Vagina (tissue), 2 donors: ENCODE measurements at places on chromosomes 12 and 14. TPM values are rescaled to one million over a fixed set of nuclear protein-coding genes. Genes with fewer than 3 reads are reported as not detected.

MDM2 gene
- 75.9 TPM for total RNA-seq

REP15 gene
- total RNA-seq, result not detected

DNA sequence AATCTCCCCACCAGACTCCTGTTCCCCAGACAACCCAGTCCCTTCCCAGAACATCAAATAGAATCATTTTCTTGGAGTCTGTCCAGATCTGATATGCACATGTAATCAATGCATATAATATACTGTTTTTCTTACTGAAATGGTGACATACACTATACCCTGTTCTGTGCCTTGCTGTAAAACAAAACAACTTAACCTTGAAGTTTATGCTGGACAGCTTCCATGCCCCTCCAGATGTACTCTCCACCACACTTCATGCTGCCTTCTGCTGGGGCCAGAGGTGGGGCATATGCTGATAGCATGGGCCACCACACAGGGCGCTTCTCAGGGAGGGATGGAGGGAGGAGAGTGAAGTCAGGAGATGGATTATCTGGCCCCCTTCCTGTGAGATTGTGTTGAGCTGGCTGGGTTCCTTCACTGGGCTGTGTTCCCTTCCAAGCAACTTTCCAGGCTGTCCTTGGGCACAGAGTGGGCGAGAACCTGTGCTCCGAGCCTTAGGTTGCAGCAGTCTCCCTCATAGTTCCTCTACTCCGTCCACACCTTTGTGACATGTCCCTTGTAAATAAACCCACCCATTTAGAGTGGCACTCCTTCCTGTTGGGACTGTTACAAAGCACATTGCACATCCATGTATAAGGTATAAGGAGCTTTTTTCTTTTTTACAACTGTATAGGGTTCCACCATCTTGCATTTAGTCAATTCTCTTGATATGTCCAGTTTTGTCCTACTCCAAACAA is 77.6 kb upstream of the RIC8B start:
- no peak for DNase-seq

- no peak for DNase-seq
Measured at GRCh38 chr12:40792792-40793386, 100.7 kb downstream of the CNTN1 start.

- no peak for DNase-seq
Measured at GRCh38 chr14:103520657-103521437, 1.8 kb downstream of the CKB start.
